Right lobe of liver (tissue), 6 donors: ENCODE measurements at places on chromosomes 7 and 10. TPM values are rescaled to one million over a fixed set of nuclear protein-coding genes. Genes with fewer than 3 reads are reported as not detected.

GRCh38 chr7:108308903-108309302 is 147.3 kb downstream of the NRCAM start:
- H3K36me3 ChIP-seq, result no peaks in the 10 kb centered on the region
- no peak overlapping the region for H3K27ac ChIP-seq
- H3K4me1 ChIP-seq, result no peaks in the 10 kb centered on the region

DNA sequence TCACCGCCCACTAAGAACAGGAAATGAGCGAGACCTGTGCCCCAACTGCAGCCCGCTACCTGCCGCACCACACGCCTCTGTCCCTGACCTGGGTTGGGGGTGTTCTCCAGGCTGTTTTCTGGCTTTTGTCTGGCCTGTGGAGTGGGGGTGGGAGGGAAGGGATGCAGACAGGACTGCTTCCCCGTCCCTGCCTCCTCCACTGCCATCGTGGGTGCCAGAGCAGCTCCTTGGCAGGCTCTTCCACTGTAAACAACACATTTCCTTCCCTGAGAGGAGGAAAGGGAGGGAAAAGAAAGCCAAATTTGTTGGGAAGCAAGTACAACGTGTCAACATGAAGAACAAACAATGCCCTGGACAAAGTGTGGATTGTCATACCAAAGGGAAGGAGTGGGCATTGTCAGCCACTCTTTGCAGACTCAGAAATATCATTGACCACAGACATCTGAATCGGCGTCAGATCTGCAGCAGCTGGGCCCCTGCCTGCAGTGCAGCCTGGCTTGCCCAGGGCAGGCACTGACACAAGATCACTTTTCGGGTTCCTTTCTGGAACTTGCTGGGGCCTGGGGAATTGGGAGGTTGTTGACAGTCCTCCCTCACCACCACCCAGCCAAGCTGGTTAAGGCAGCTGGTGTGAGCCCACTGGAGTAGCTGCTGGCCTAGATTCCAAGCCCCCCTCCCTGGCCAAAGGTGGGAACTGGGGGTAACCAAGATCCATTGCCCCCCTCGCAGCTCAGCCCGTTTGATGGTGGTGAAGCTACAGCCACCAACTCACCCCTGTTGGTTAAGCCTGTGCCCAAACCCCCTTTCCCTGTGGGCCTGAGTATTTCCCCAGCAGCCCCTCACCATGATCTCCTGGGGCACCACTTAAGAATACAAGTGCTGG is 22.6 kb upstream of the TRIM8 start:
- H3K36me3 ChIP-seq, result no peaks in the 10 kb centered on the region
- no peaks in the 10 kb centered on the region for H3K4me1 ChIP-seq
- H3K4me3 ChIP-seq, result no peak overlapping the region

- peaks cover 2% of the 10 kb centered on the region for H3K4me1 ChIP-seq
- no peak overlapping the region for H3K4me3 ChIP-seq
- DNase-seq, result no peak
- H3K27ac ChIP-seq, result no peak overlapping the region
- no peaks in the 10 kb centered on the region for H3K36me3 ChIP-seq
Observed at GRCh38 chr7:140017543-140017942, 45.2 kb downstream of the PARP12 start.

GRCh38 chr7:104790440-104790839 is 223.6 kb upstream of the KMT2E start:
- H3K27ac ChIP-seq, result no peak overlapping the region
- no peaks in the 10 kb centered on the region for H3K27me3 ChIP-seq
- no peaks in the 10 kb centered on the region for H3K36me3 ChIP-seq
- no peak overlapping the region for H3K4me3 ChIP-seq

- H3K4me1 ChIP-seq, result no peaks in the 10 kb centered on the region
- H3K36me3 ChIP-seq, result no peaks in the 10 kb centered on the region
- no peak for DNase-seq
- H3K27ac ChIP-seq, result no peak overlapping the region
- H3K27me3 ChIP-seq, result no peaks in the 10 kb centered on the region
Observed at GRCh38 chr7:2488272-2488645, 12.1 kb upstream of the GRIFIN start.

- no peak overlapping the region for H3K27ac ChIP-seq
- no peak for DNase-seq
- H3K27me3 ChIP-seq, result no peaks in the 10 kb centered on the region
- no peaks in the 10 kb centered on the region for H3K4me1 ChIP-seq
- no peak overlapping the region for H3K4me3 ChIP-seq
- H3K36me3 ChIP-seq, result no peaks in the 10 kb centered on the region
Observed at GRCh38 chr10:49360271-49361177, 35.4 kb downstream of the DRGX start.

GRCh38 chr10:5198386-5198785 is 1.7 kb downstream of the AKR1C4 start:
- peak overlapping the region; percentile 75 for H3K27ac ChIP-seq
- no peaks in the 10 kb centered on the region for H3K27me3 ChIP-seq
- H3K4me1 ChIP-seq, result peaks cover 30% of the 10 kb centered on the region

The GALNT17 gene
- 0.31 TPM for total RNA-seq

The BLNK gene
- 47.7 TPM for total RNA-seq

The SPDYE11 gene
- total RNA-seq, result not detected
